ENCODE measurements at places on chromosomes 7 and 10.

DNA sequence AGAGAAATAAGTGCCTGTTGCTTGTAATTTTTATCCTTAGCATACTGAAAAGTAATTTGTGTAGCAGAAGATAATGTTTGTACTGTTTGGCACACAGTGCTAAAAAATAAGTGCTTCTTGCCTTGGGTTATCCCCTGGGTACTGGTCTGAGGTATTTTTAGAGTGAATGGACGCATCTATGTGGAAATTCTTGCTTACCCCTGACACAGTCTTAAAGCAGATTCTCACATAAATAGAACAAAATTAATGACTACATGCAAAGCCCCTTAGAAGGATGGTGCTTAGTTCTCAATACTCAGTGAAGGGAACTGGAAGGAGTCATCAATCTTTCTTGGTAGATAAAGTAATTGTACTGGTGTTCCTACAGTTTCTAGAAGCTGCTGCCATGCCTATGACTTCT, 548.6 kb downstream of the ARL4A start:
- no peak for DNase-seq

DNA sequence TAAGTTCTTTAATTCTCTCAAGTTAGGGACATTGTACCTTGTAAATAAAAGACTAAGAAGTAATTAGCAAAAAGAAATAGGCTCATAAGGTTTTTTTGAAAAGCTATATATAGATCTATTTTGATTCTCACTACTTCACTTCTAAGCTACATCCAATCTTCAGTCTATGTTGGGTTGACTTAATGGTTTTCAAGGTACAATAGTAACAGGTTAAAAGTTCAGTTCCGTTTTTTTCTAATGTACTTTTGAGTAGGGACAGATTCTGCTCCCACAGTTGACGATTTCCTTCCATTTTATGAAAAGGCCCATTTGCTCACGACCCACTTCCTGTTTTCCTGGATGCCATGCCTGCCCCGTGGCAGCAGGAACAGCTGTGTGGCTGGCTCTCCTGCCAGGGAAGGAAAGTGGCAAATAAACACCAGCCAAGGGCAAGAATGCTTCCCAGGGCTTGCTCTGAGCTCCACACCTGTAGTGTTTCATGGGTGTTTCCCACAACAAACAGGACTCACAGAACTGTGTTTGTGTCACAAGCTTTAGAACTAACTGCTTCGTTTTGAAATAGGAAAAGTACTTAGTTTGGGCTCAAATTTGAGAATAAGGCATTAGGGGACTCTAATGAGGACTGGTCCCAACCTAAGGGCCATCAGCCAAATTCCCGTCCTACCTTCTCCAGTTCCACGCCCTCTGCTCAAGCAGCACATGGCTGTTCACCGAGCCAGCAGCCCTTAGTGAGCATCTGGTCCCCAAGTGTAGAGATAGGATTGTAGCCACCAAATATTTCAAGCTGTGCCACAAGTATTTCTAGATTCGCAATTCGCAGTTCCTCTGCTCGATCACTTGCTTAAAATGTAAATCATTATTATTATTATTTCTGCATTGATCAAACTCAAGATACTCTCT, 240.7 kb downstream of the COBL start:
- no peak for DNase-seq

DNA sequence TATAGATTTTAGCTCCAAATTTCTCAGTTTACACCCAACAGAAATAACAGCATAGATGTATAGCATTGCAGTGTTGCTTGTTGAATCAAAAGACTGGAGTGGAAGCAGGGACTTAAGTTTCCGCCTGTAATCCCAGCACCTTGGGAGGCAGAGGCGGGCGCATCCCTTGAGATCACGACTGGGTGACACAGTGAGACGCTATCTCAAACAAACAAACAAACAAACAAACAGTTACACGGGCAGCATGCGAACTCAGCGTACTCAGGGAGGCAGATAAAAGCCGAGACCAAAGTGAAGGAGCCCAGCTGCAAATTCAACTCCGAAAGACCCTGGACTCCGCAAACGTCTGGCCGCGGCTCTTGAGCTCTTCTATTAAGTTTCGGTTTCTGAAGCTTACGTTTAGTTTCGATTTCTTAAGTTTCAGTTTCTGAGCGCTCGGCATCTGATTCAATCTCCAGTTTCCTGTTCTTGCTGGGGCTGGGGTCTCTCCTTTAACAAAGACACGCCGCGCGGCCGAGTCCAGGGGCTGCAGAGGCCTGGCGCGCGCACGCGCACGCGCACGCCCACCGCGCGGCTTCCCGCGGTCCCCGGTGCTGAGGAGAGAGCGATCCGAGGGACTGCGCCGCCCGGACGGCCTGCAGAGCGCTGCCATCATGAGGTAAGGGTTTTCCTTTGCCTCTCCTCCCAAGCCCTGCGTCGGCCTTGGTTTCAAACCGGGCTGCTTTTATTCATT, at the start of gene IFIT5:
Gene IFIT5 (plus strand): TSS at position 423 of the 733 bp plus-strand sequence. CDS start 231 bp downstream, at position 654.
- DNase-seq = peak; percentile 83

DNA sequence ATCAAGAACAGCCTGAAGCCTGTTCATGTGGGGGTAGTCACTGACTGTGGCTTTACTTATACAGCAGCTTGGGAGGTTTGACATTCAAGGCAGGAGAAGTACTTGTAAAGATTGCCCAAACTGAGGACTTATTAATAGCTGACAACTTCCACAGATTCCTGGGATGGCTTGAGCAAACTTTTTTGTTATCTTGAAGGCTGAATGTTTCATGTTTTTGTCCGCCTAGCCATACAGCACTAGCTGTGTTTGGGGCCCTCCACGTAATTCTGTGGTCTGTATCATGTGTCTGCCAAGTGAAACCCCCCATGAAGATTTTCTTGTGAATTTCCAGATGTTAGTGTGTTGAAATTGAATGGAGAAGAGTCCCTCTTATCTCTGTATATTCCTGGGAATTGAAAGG, 38.6 kb downstream of the FAS start:
- DNase-seq = no peak

- DNase-seq = no peak
Observed at GRCh38 chr10:78756604-78757343, 312.0 kb upstream of the ZMIZ1 start.
